Sigmoid colon (tissue), 7 donors: ENCODE measurements at places on chromosomes 6 and 20. TPM values are rescaled to one million over a fixed set of nuclear protein-coding genes. Genes with fewer than 3 reads are reported as not detected.

Gene TRIM26
- 34.2 TPM for total RNA-seq

- no peak overlapping the region for H3K4me3 ChIP-seq
- peaks cover 17% of the 10 kb centered on the region for H3K4me1 ChIP-seq
- no peaks in the 10 kb centered on the region for H3K36me3 ChIP-seq
- no peak overlapping the region for H3K27ac ChIP-seq
- H3K27me3 ChIP-seq = no peaks in the 10 kb centered on the region
These were observed 208.3 kb upstream of the RAB32 start for GRCh38 chr6:146335336-146335735.

Gene PAK5
- total RNA-seq = 0.16 TPM

- H3K36me3 ChIP-seq = peaks cover 5% of the 10 kb centered on the region
- H3K27ac ChIP-seq = no peak overlapping the region
- no peak for DNase-seq
These were observed 41.9 kb downstream of the AGPAT4 start for GRCh38 chr6:161232010-161232409.

DNA sequence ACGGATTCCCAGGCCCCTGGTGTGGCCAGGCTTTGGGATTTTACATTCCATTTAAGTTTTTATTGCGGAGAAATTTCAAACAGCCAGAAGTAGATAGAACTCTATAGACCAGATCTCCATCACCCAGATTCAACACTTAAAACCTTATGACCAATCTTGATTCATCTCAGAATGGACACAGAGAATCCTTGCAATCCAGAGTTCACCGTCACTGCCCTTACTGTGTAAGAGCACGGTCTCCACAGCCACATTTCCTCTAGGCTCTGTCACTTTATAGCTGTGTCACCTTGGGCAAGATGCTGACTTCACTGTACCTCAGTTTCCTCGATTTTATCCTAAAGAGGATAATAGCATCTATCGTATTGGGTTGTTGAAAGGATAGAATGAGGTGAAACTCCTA lies 979 bp downstream of the ZNF133 start:
- no peaks in the 10 kb centered on the region for H3K4me1 ChIP-seq
- no peak overlapping the region for H3K27ac ChIP-seq
- H3K27me3 ChIP-seq = no peaks in the 10 kb centered on the region
- no peaks in the 10 kb centered on the region for H3K36me3 ChIP-seq

Gene SLC17A4
- under 0.01 TPM for total RNA-seq

DNA sequence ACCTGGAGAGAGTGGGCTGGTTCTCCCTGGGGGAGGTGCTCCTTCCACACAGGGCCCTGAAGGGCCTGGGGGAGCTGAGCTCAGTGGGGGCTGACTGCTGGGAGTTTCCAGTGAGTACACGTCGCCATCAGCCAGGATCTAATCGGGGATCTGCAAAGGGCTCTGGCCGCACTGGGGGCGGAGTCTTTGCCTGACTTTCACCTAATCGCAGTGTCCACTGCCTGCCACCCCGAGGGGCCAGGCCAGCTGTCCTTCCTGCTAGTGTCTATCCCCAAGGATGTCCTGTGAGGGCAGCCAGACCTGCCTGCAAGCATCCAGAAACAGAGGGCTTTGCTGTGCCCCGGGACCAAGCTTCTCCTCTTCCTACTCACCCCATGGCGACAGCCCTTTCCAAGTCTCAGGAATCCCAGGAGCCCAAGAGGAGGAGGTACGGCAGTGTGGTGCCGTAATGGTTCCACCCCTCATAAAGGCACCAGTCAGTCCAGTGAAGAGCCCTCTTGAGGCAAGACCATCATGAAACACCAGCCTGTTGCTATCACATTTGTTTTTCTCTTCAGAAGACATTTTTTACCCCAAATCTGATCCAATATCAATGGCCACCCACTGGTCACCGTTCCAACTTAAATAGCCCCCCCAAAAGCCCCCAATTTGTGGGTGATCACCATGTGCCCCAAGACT lies 243.1 kb upstream of the ECI2 start:
- H3K27me3 ChIP-seq = no peaks in the 10 kb centered on the region
- H3K36me3 ChIP-seq = no peaks in the 10 kb centered on the region
- no peak for DNase-seq
- H3K27ac ChIP-seq = no peak overlapping the region

Gene OPRM1
- 0.49 TPM for total RNA-seq

Gene RIN2
- 73.7 TPM for total RNA-seq

Gene TSPO2
- total RNA-seq = not detected

Gene AKAP7
- total RNA-seq = 23.8 TPM

GRCh38 chr6:75334266-75335040 lies 49.9 kb upstream of the TMEM30A start:
- no peaks in the 10 kb centered on the region for H3K36me3 ChIP-seq
- H3K27ac ChIP-seq = peak overlapping the region; percentile 40
- no peaks in the 10 kb centered on the region for H3K27me3 ChIP-seq
- no peak for DNase-seq

- peaks cover 23% of the 10 kb centered on the region for H3K27me3 ChIP-seq
- no peak overlapping the region for H3K27ac ChIP-seq
- no peak overlapping the region for H3K4me3 ChIP-seq
- no peaks in the 10 kb centered on the region for H3K4me1 ChIP-seq
These were observed 7.3 kb upstream of the PCMTD2 start for GRCh38 chr20:64247970-64248841.

Gene KCNQ2
- total RNA-seq = 1.4 TPM

Gene SLC17A9
- total RNA-seq = 2.9 TPM

DNA sequence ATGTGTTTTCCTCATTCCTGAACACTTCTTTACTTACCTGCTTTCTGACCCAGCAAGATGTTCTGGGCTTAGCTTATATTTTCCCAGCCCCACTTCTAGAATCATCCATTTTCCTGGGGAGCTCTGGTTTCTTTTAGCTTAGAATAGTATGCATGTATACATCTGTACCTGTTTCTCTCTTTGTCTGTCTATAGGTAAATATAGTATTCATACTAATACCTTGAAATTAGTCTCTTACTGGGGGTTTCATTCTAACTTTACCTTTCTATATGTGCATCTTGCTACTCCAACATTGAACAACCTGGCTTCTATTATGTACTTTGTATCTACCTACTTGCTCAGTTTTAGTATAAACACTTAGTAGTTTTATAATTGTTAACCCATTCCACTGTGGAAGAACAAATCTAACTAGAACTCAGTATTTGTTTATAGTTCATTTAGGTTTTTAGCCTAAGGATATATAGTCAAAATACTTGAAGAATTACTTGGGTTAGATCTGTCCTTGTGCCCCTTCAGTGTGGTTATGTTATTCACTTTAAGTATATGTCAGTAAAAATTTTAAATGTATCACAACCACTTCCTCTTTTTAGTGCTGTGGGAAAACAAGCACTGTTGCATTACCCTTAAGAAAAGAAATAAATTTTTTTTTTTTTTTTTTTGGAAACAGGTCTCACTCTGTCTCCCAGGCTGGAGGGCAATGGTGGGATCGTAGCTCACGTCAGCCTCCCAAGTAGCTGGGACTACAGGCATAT lies 54.0 kb downstream of the ASXL1 start:
- no peaks in the 10 kb centered on the region for H3K27me3 ChIP-seq
- H3K36me3 ChIP-seq = no peaks in the 10 kb centered on the region
- H3K4me3 ChIP-seq = no peak overlapping the region
- H3K27ac ChIP-seq = no peak overlapping the region
- H3K4me1 ChIP-seq = peaks cover 15% of the 10 kb centered on the region

DNA sequence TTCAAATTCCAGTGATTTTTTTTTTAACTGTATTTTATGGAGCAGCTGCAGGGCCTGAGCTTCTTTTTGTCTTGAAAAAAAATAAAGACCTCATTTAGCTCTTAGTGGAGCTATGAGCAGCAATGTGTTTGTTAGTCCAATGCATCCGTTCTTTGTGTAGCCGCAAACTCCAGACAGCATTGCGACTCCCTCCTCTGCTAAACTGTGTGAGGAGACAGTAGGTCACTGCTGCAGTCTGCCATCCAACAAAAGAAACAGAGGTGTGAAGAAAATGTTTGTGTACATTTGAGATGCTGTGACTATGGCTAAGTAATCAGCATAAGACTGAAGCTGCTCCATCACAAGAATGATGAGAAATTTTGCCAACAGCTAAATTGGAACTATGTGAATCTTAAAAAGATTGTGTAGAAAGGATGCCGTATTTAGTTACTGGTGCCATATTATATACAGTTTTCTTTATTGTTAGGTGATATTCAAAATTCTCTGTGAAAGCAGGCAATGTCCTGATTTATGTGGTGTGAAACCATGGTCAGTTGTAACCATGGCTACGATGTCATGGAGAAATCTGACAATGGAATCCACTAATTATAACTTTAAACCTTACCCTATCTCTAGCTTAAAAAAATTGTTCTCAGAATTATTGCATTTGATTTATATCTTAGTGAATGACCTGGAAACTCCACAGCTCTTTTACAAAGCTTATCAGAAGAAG lies 428.8 kb upstream of the EPHA7 start:
- H3K27me3 ChIP-seq = no peaks in the 10 kb centered on the region
- H3K4me1 ChIP-seq = no peaks in the 10 kb centered on the region

Gene MOG
- total RNA-seq = not detected

DNA sequence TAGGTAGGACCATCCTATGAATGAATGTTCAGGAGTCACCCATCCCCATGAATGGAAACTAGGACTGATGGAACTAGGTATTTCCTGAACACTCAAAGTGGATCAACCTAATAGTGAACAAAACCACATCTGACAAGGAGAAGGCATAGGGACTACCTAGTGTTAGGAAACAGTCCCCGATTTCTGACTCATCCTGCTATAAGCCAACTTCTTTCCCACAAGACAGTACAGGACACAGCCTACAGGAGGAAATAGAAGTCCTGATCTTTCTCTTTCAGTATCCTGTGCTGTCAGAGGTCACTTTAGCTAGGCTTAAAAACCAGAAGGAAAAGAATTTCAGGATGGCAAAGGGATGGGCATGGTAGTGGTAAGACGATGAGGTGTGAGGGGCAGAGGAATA lies 19.5 kb upstream of the GMDS start:
- H3K27ac ChIP-seq = no peak overlapping the region
- no peak overlapping the region for H3K4me3 ChIP-seq
- no peaks in the 10 kb centered on the region for H3K27me3 ChIP-seq
- H3K36me3 ChIP-seq = peaks cover 3% of the 10 kb centered on the region

- no peak overlapping the region for H3K27ac ChIP-seq
- no peaks in the 10 kb centered on the region for H3K27me3 ChIP-seq
- no peak for DNase-seq
- peaks cover 11% of the 10 kb centered on the region for H3K36me3 ChIP-seq
These were observed 332.3 kb downstream of the ZFAND3 start for GRCh38 chr6:38151580-38152500.

DNA sequence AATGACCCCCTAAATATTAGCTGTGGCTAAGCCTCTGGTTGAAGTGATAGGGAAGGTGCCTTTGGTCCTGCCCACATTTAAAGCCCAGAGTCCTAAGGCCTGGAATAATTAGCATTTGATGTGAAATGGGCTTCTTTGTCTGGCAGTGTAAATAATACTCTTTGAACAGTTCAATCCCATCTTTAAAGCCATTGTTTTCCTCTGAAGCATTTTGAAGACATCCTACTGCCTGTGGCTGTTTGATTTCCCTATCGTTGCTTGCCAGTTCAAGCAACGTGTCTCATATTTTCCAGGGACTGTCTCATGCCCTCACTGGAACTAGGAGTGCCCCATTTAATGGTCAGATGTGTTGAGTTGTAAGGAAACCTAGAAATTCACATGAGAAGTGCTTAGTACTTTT lies 89.3 kb upstream of the BTN3A2 start:
- DNase-seq = no peak
- H3K36me3 ChIP-seq = no peaks in the 10 kb centered on the region
- H3K4me1 ChIP-seq = peaks cover 20% of the 10 kb centered on the region
- peaks cover 48% of the 10 kb centered on the region for H3K27me3 ChIP-seq
- H3K27ac ChIP-seq = no peak overlapping the region

GRCh38 chr6:74891349-74891831 lies 314.5 kb downstream of the COL12A1 start:
- peaks cover 10% of the 10 kb centered on the region for H3K4me1 ChIP-seq
- DNase-seq = peak; percentile 82
- no peaks in the 10 kb centered on the region for H3K27me3 ChIP-seq
- H3K4me3 ChIP-seq = no peak overlapping the region
- peak overlapping the region; percentile 9 for H3K27ac ChIP-seq

DNA sequence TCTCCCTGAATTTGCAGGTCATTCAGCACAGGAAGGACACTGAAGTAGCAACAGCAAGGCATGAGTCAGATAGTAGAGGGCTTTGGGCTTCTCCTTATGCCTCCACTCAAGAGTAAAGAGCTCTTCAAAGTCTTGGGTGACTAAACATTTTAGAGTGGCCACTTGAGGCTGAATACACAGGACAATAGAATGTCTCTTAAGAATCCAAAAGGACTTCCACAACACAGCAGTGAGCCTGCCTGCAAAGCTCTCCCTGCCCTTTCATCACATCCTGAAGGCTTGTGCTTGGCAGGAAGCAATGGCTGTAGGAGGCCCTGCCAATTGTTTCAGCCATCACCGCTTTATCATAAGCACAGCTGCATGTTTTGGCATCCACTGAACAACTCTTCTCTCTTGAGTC lies 36.8 kb downstream of the FOXQ1 start:
- H3K4me3 ChIP-seq = no peak overlapping the region
- H3K36me3 ChIP-seq = no peaks in the 10 kb centered on the region
- H3K27ac ChIP-seq = peak overlapping the region; percentile 35
- DNase-seq = no peak

DNA sequence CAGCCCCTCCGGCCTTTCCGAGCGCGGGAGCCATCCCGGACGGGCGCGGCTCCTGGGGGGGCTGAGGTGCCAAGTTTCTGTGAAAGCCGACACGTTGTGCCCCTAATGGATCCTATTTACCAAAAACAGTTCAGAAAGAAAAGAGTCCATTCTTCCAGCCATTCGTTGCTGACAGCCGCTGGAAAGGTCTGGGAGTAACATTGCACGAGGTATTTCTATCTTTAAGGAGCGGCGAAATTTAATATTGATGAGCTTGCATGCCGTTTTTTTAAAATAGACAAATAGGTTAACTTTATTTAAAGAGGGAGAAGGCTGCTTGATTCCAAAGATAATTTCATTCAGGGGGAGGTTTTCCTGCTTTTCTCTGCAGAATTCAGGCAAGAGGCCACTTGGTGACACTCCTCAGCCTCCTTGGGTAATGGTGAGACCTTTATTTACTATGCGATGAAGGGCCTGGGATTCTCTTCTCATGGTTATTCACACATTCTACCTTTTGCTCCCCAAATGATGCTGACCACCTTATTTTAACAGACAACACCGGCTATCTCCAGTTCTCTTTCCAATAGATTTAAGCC lies 988 bp downstream of the TIAM2 start:
- no peaks in the 10 kb centered on the region for H3K36me3 ChIP-seq
- H3K27me3 ChIP-seq = no peaks in the 10 kb centered on the region
- DNase-seq = no peak
- H3K27ac ChIP-seq = no peak overlapping the region
- peak overlapping the region; percentile 64 for H3K4me3 ChIP-seq
- peaks cover 9% of the 10 kb centered on the region for H3K4me1 ChIP-seq

Gene BMP2
- total RNA-seq = 2.9 TPM

DNA sequence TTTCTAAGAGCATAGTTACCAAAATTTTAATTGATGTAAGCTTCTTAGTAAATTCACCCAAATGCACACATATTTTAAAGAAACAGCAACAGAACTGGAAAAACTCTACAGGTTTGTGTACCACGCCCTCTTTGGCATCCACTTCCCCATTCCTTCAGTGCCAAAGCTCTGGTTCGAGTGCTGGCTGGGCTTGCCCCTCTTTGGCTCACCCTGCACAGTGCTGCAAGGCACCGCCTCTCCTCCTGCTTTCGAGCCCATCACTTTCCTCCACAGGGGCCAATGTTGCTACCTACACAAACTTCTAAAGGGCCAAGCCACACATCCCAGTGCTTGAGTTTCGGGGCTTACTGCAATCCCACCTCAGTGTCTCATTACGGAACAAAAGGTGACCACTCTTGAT lies 9.6 kb downstream of the LRP11 start:
- no peaks in the 10 kb centered on the region for H3K27me3 ChIP-seq
- H3K36me3 ChIP-seq = no peaks in the 10 kb centered on the region
- peaks cover 6% of the 10 kb centered on the region for H3K4me1 ChIP-seq
